ENCODE measurements at places on chromosomes 2 and 18.

GRCh38 chr2:45033302-45033701, 24.1 kb upstream of the SIX2 start:
- DNase-seq, result no peak

DNA sequence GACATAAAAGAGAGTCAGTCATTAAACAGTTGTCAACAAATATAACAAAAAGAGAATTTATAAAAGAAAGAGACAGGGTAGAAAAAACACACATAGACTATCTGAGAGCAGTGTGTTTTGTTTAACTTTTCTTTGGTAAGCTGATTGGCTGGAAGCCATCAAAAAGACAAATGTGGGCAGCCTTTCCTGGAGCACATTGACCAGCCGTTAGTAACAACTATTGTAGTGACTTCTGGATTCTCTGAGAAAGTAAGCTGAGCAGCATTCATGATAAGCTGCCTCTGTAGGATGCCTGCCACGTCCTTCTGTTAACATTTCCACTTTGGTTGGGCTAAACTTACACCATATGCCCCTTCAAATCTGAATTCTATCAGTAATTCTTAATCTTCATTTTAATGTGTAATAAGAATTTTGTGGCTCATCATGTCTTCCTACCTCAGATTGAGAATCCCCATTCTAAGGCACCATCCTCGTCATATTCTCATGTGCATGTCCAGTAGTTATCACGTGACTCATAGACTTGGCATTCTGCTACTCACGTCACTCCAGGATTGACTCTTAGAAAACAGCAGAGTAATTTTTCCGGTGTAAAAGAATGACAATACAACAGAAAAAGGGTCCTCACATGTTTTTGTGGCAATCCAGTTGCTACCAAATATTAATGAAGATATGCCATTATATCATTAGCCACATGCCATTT, 43.4 kb upstream of the DNAJC10 start:
- peak; percentile 56 for DNase-seq

DNA sequence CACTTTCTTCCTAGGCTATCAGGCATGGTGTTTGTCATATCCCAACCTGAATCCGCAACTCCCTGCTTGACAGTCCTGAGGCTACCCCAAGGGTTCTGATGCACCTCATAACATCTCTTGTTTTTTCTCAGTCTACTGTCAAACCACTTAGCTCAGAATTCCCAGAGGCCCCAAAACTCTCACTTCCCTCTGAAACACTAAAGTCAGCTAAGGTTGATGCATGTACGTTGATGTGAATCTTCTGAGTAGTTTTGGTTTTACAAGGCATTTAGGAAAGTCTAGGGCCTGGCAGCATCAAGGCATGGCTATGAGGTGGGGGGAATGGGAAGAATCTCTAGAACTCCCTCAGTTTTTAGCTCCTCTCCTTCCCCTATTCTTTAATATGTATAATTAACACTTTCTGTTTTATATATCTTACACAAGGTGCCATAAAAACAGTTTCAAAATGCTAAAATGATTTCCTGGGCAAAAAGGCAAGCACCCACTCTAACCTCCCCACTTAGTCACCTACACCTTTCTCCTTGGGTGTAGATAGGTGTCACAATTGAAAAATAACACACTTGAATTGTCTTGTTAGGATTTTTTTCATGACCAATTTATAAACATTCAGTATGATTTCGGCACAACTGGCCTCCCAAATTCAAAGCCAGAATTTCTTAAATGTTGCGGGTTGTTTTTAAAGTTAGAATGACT, 71.4 kb upstream of the TANK start:
- DNase-seq, result no peak

GRCh38 chr2:45944074-45944473, 292.6 kb downstream of the PRKCE start:
- DNase-seq, result no peak

- DNase-seq, result no peak
Measured at GRCh38 chr18:74342416-74343043, 26.9 kb downstream of the C18orf63 start.

DNA sequence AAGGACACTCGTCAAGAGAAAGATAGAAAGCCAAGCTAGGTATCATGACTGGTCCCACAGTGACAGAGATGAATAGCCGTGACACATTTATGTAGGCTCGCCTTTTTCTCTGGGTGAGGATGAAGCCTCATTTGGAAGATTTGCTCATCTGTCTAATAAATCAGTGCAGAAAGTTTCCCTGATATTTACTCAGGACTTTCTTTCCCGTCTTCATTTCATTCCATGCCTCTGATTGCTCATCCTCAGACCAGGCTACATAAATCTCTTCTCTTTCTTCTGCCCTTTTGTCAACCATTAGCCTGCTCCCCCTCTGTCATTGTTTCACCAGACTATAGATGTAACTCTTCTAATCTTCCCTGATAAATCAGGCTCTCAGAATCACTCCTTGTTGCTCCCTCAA, 361.8 kb upstream of the MEIS1 start:
- DNase-seq, result no peak

DNA sequence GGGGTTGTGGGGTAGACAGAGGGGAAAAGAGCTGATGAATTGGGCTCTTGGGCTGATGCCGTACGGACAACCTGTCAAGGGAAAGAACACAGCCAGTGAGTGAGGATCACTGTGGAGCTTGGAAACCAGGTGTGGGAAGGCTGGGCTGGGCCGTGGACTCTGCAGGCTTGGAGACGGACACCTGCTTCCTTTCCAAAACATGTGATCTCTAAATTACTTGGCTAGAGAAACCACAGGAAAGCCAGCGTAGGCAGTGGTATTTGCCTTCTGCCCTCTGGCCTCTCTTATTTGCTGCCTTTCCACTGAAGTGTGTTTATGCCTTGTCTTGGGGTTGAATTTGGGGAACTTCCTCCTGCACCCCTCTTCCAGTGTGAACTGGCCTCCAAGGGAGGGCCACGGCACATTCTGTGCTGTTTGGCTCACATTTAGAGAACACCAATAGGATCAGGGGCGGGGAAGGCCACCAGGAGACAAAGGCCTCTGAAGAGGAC, 267.7 kb downstream of the PRKCE start:
- no peak for DNase-seq

GRCh38 chr2:127096280-127096679, 10.7 kb downstream of the BIN1 start:
- no peak for DNase-seq

- no peak for DNase-seq
Measured at GRCh38 chr2:168355121-168355520, 101.0 kb upstream of the CERS6 start.

- no peak for DNase-seq
Measured at GRCh38 chr2:171208657-171209056, 48.0 kb upstream of the TLK1 start.

- DNase-seq, result no peak
Measured at GRCh38 chr2:237806334-237806733, 7.8 kb downstream of the RBM44 start.

- no peak for DNase-seq
Measured at GRCh38 chr2:46116150-46116549, 181.1 kb upstream of the EPAS1 start.

DNA sequence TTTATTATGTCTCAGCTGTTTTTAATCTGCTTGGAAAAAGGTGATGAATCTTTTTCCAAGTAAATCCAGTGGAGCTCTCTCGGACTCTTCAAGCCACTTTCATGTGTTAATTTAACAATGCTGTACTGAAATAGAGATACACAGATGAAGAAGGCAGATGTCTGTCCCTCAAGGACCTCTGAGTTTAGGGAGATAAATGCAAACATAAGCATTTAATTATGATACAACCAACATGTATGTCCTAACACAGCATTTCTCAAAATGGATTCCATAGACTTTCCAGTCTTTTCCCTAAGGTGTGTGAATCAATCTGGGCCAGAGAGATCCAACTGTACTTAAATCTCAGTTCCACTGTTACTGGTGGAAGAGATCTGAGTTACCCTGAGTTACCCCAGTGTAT, 262.4 kb downstream of the RND3 start:
- no peak for DNase-seq

DNA sequence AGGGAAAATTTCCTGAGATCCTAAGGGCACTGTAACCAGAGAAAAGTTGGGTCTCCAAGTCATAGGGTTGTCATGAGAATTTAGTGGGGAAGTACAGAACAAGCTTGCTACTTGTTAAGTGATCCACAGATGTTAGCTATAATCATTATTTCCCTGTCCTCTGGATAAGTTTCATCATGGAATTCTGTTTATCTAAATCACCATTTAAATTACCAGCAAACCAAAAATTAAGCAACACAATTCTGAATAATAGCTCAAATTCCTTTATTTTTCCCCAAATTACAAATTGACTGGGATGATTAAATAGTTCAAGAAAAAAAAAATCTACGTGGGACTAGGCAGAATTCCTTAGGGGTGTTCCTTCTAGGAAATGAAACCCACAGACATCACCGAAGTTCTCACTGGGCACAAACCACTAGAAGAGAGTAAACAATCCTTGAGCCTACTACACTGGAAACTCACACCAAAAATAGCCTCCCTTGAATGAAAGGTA, 159.5 kb downstream of the COL6A3 start:
- no peak for DNase-seq

DNA sequence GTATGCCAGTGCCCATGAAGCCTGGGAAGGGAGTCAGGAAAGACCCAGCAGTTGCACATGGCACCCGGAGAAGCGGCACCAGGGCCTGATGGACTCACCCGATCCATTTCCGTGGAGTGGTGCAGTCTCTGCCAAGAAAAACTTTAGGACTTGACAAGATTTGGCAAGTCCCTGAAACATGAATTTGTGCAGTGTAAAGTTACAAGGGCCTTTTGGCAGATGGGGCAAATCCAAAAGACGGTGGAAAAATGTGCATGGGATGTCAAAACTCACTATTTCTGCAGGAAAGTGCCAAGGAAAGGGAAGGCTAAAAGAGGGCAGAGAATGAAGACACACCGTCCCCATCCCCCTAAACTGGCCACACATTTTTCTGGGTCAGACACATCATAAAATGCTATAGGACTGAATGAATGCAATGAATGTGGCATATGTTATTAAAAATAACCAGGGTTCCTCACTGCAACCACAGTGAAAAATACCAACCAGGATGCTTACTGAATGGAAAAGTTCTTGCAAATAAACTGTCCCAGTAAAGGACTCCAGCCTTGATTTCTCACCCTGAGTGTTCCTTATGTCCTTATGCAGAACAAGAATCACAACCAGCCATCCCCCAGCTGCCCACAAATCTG, 173.5 kb upstream of the SIX2 start:
- DNase-seq, result no peak

- no peak for DNase-seq
Measured at GRCh38 chr2:72781480-72781879, 44.4 kb downstream of the EXOC6B start.

All from HS-5 (cell line).